ENCODE measurements at places on chromosomes 5 and 9. TPM values are rescaled to one million over a fixed set of nuclear protein-coding genes. Genes with fewer than 3 reads are reported as not detected.

DNA sequence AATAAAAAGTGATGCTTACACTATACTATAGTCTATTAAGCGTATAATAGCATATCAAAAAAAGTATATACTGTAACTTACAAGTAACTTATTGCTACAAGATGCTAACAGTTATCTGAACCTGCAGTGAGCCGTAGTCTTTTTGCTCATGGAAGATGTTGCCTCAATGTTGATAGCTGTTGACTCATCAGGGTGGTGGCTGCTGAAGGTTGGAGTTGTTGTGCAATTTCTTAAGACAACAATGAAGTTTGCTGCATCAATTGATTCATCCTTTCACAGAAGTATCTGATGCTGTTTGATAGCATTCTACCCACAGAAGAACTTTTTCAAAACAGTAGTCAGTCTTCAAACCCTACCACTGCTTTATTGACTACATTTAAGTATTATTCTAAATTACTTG lies 7.8 kb upstream of the C9orf40 start:
- no peaks in the 10 kb centered on the region for H3K36me3 ChIP-seq
- H3K4me3 ChIP-seq, result no peak overlapping the region
- DNase-seq, result no peak
- no peak overlapping the region for H3K27ac ChIP-seq
- H3K27me3 ChIP-seq, result no peaks in the 10 kb centered on the region

DNA sequence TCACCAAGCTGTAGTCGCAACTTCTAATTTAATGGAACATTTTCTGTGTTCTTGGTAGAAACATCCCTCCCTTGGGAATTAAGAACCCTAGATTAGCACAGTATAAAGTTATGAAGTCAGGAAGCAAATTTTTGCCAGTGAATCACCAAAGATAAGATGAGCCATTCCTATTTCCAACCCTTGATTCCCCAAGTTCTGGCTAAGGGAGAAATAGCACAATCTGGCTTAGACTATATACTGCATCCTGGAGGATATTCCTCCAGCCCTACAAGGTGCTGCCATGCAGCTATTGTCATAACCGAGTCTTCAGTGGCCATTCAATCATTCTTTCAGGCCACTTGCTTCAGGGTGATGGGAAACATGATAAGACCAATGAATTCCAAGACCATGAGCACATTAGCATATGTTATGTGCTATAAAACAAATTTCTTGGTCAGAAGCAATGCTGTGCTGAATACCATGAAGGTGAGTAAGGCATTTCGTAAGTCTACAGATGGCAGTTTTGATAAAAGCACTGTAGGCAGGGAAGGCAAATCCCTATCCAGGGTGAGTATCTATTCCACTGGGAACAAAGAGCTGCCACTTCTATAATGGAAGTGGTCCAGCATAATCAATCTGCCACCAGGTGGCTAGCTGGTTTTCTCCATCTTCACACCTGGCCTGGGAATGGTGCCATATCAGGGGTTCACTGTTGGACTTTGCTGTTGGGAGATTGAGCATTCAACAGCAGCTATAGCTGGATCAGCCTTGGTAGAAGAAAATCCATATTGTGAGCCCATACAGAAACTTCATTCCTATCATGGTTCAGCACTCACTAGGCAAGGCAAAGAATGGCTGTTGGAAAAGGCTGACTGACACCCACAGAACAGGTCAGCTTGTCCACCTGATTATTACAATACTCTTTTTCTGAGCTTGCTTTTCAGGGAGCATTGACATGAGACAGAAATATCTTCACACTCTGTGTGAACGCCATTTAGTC lies 19.6 kb upstream of the ARL15 start:
- DNase-seq, result no peak
- H3K27ac ChIP-seq, result no peak overlapping the region
- H3K4me3 ChIP-seq, result no peak overlapping the region

DNA sequence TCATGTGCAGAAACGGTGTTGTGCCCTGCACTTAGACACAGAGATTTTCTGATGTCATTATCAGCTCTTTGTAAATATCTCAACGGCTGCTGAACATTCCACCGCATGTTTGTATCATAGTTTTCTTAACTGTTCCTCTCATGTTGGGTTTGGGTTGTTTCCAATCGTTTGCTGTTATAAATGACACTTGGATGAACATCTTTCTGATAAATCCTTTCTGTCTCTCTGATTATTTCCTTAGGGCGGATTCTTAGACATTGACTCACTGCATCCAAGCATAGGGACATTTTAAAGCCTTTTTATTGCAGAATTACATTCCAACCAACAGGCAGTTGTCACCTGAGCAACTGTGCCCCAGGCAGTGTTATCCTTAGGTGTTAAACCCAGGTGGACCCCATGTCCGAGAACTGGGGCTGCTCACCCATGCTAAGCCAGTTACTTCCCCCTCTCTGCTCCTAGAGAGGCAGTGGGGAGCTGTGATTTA lies 28.5 kb downstream of the COL5A1 start:
- no peak overlapping the region for H3K27ac ChIP-seq
- no peaks in the 10 kb centered on the region for H3K36me3 ChIP-seq
- no peak for DNase-seq
- H3K4me3 ChIP-seq, result no peak overlapping the region
- H3K27me3 ChIP-seq, result no peaks in the 10 kb centered on the region

GRCh38 chr9:88819476-88819875 lies 171.8 kb upstream of the S1PR3 start:
- DNase-seq, result no peak
- H3K4me1 ChIP-seq, result no peaks in the 10 kb centered on the region
- no peaks in the 10 kb centered on the region for H3K36me3 ChIP-seq

DNA sequence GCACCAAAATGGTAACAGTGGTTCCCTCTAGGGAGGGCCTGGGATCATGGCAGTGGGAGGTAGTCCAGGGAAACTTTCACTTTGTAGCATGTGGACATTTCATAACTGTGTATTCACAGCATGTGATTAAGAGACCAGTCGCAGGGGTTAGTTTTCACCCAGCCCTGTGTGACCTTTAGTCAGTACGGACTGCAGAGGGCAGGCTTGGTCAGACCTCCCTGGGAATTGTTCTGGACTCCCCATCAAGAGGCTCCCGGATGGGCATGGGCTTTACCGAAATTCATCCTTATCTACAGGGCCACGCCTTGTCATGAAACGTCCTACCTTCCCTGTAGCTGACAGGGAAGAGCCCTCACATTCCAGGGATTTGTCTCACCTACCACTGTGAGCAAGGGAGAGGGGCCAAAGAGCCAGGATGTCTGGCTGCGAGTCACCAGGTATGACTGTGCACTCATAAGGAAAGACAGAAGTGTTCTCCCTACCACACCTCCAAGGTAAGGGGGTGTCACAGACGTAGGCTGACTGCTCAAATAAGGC lies 19.9 kb downstream of the GPX3 start:
- no peaks in the 10 kb centered on the region for H3K27me3 ChIP-seq
- DNase-seq, result no peak
- H3K4me1 ChIP-seq, result peaks cover 59% of the 10 kb centered on the region

DNA sequence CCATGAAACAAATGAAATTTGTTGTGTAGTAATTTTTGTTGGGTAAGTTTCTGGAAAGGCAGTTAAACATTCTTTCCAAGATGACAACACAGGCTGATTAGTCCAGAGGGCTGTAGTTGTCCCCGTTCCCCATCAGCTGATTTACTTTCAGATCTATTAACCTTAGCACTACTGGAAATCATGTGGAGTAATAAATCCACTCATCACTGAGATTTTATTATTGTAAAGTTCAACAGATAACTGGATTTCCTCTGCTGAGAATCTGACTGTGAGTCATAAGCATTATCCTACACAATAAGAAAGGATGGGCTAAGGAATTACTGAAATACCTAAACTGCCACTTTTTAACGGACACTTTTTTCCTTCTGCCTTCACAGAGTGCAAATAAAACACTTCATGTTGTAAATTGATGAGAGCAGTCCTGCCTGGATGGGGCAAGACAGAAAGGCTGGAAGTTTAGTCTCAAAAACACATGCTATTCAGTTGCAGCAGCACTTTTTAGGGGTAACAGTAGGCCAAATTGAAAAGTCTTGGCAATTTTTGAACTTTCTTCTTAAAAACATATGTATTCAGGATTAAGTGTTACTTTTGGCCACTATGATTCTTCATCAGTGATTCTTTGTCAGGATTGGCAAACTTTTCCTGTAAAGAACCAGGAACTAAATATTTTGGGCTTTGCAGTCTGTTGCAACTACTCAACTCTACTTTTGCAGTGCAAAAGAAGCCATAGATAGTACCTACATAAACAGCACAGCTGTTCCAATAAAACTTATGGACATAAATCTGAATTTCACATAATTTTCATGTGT lies 7.0 kb downstream of the STOM start:
- DNase-seq, result no peak
- H3K4me1 ChIP-seq, result peaks cover 92% of the 10 kb centered on the region
- peak overlapping the region; percentile 83 for H3K27ac ChIP-seq
- H3K27me3 ChIP-seq, result no peaks in the 10 kb centered on the region

DNA sequence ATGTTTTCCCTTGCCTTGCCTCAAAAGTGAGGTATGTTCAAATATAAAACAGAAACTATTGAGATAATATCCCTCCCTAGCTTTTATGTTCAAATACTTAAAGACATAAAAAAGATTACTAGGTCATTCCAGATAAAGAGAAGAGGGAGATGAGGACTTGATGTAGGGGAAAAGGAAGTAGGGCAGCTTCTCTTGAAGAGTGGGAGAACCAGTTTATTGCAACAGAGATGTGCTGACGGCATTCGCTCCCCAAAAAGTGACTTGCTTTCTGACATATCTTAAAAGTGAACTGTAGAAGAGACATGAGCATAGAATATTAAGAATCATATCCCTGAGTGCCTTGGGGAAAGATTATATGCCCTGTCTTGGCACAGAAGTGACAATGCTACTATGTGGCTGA lies 330.2 kb upstream of the NREP start:
- no peak for DNase-seq
- no peak overlapping the region for H3K4me3 ChIP-seq
- H3K27ac ChIP-seq, result no peak overlapping the region
- no peaks in the 10 kb centered on the region for H3K36me3 ChIP-seq
- no peaks in the 10 kb centered on the region for H3K4me1 ChIP-seq
- no peaks in the 10 kb centered on the region for H3K27me3 ChIP-seq

DNA sequence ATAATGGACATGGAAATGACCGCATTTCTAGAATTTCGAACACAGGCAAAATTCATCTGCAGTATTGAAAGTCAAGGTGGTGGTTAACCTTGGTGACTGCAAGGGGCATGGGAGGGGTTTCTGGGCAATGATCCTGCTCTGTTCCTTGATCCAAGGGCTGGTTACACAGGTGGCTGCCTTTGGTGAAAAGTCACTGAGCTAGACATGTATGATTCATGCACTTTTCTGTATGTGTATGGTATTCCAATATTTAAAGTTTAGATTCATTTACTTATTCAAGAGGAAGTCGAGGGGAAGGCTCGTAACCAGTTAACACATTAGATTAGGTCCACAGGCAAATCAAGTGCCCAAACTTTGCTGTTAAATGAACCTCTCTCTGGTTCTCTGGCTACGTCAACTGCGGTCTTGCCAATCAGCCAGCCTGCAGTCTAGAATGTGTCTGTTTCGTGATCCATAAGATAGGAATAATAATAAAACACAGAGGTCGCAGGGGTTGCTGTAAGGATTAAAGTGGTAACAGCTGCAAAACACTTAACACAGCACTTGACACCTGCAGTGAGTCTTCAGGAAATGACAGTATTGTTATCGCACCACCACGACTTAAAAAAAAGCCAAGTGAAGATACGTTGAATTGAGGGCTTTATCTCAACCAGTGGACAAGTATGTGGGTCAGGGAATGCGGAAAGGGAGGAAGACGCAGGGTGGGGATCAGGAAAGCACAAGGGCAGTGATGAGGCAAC lies 92.5 kb downstream of the TLE1 start:
- H3K27me3 ChIP-seq, result no peaks in the 10 kb centered on the region
- DNase-seq, result no peak
- H3K4me3 ChIP-seq, result no peak overlapping the region
- peaks cover 34% of the 10 kb centered on the region for H3K4me1 ChIP-seq

DNA sequence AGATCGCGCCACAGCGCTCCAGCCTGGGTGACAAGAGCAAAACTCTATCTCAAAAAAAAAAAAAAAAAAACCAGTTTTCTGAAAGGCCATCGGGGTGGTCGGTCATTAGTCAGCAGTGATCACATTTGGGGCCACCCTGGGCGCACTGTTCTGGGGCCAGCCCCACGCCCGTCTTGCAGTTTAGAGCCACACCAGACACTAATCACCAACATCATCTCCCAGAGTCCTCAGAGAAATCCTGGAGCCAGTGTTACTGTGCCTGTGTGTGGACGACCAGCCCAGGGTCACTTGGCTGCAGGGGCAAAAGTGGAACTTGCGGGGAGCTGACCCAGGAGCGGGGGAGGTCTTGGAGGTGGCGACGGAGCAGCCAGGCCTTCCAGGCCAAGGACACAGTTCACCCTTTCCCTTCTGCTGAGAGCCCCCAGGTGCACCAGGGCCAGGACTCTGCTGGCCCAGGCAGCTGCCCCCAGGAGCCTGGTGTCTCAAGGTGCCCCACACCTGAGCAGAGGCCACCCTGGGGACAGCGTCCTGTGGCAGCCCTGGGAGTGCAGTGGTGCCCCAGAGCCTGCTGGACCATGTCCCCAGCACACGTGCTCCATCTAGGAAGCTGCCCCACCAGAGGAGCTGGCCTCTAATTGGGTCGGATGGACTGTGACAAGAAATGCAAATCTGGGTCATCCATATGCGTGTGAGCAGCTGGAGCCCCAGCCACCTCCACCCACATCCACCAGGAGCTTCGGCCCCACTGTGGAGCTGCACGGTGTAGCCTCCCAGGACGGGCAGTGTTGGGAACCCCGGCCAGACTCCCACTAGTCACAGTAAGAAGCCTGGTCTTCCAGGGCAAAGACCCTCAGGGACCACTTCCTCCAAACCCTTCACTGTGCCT lies 51.1 kb downstream of the NEK6 start:
- no peak overlapping the region for H3K4me3 ChIP-seq

- H3K4me1 ChIP-seq, result no peaks in the 10 kb centered on the region
- H3K27ac ChIP-seq, result no peak overlapping the region
- no peak overlapping the region for H3K4me3 ChIP-seq
- no peaks in the 10 kb centered on the region for H3K27me3 ChIP-seq
- no peaks in the 10 kb centered on the region for H3K36me3 ChIP-seq
These were observed 396.1 kb upstream of the PAPPA start for GRCh38 chr9:115757461-115757860.

DNA sequence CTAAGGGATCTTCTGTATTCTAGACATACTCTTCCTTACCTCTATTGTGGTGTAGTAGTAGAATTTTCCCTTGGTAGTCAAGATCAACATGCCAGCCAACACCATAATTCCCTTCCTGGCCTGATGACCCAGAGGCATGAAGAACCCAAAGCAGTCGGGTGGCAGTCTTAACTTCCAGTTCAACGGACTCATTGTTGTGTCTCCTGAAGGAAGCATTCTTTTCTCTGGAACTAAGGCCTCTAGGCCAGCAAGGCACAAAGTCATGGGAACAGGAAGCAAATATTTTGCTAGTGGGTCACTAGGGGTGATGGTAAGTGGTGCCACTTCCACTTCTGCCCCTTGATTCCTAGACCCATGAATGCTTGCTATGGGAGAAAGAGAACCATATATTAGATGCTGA lies 55.2 kb upstream of the DAPK1 start:
- no peaks in the 10 kb centered on the region for H3K36me3 ChIP-seq
- no peaks in the 10 kb centered on the region for H3K27me3 ChIP-seq
- no peak overlapping the region for H3K4me3 ChIP-seq
- no peak overlapping the region for H3K27ac ChIP-seq
- no peaks in the 10 kb centered on the region for H3K4me1 ChIP-seq

Gene KIF3A
- total RNA-seq, result 8.2 TPM

Gene PRDM9
- total RNA-seq, result not detected

Gene PCDHGB2
- total RNA-seq, result 6.9 TPM

Gene PPIC
- 83.3 TPM for total RNA-seq

Gene BAAT
- total RNA-seq, result not detected

Gene ORM2
- not detected for total RNA-seq

Measured in thyroid gland (tissue), 4 donors.